ENCODE measurements at places on chromosomes 11 and 22.

DNA sequence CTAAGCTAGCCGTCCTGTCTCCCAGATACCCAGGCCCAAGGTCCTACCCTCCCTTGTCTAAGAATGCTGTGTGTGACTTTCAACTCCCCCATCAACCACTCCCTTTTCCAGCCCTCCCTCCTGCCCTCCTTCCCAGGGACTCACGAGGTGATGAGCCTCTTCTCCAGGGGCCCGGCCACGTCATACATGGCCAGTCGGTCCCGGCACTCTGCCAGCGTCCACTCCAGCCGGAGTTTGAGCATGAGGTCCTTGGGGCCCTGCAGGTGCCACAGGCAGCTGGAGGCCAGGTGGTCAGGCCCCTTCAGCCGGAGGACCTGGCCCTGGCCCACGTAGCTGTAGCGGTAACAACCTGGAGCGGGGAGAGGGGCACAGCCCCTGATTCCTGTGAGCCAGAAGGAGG, 20.1 kb downstream of the TMPRSS6 start:
- DNase-seq, result peak; percentile 60

DNA sequence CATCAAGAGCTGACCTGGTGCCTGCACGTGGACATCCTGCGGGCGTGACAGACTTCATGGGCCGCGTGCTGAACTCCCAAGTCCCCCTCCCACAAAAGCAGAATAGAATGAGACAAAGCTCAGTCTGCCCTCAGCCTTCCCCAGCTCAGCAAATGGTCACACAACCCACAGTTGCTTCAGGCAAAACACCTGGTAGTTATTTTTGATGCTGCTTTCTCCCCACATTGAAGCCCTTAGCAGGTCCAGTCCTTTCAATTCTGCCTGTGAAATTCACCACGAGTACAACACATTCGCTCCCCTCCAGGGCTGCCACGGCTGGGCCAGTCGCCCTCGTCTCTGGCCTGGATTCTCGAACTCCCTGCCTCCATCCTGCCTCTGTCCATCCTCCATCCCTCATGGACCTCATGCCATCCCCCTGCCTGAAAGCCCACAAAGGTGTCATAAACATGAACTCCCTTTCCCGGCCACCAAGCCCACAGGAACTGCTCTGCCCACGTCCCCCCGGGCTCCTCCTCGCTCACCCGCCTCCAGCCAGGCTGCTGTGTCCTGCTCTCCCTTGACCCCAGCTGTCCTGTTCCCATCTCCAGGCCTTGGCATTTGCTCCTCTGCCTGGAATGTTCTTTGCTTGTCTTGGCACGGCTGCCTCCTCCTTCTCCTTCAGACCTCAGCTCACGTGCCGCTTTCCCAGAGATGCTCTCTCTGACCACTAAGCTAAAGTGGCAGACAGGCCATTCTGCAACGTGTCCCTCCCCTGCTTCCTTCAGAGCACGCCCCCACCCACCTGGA, 42.1 kb downstream of the SCUBE1 start:
- DNase-seq, result no peak

- no peak for DNase-seq
Observed at GRCh38 chr11:8356721-8357504, 93.2 kb upstream of the LMO1 start.

- DNase-seq, result peak; percentile 92
Observed at GRCh38 chr22:42688241-42689211, 32.1 kb downstream of the A4GALT start.

DNA sequence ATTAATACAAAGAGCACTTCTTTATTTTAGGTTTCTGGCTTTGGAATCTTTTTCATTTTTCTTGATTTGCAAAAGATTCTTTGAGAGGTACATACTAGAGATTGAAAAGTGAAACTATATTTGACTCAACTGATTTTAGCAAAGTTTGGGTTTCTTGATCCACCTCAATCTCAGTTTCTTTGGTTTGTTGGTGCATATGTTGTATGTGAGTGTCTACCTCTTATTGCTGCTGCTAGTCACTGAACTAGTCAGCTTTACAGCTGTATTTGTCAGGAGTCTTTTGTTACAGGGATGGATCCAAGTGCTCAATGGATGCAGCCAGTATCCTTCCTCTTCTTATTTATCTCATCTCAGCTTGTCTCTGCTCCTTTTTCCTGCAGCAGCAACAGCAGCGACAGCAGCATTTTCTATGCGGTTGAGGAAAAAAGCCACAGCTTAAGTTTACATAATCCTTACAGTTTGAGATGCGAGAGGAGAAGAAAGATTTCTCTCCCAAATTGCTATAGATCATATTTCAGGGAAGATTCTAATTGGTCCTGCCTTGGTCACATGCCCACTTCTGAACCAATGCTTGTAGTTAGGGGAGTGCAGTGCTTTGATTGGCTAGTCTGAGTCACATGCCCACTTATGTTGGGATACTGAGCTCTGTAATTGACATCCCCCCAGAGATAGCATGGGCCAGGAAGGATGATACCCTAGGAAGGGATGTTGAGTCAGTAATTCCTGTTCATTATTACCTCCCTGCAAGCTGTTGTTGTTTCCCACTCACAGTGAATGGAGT, 10.0 kb upstream of the ZNRF3 start:
- no peak for DNase-seq

GRCh38 chr11:5366856-5367255, 15.5 kb downstream of the OR51B6 start:
- DNase-seq, result peak; percentile 72

- DNase-seq, result no peak
Observed at GRCh38 chr22:19406281-19406811, 25.2 kb downstream of the HIRA start.

DNA sequence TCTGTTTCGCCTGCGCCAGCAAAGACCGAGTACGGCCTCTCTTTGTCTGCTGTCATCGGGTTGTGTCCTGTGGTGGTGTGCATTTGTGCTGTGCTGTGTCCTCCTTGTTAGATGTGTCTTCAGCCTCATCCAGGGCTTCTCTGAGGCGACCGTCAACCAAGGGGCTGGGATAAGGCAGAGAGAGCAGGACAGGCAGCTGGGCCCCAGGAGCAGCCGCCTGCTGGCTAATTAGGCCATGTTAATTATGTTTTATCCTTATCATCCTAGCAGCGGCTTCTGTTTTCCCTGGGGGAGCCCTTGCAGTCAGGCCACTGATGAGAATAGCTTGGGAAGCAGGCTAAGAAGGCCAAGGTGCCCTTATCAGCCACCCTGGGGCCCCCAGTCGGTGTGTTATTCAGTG, 40.7 kb upstream of the TTC12 start:
- DNase-seq, result no peak

DNA sequence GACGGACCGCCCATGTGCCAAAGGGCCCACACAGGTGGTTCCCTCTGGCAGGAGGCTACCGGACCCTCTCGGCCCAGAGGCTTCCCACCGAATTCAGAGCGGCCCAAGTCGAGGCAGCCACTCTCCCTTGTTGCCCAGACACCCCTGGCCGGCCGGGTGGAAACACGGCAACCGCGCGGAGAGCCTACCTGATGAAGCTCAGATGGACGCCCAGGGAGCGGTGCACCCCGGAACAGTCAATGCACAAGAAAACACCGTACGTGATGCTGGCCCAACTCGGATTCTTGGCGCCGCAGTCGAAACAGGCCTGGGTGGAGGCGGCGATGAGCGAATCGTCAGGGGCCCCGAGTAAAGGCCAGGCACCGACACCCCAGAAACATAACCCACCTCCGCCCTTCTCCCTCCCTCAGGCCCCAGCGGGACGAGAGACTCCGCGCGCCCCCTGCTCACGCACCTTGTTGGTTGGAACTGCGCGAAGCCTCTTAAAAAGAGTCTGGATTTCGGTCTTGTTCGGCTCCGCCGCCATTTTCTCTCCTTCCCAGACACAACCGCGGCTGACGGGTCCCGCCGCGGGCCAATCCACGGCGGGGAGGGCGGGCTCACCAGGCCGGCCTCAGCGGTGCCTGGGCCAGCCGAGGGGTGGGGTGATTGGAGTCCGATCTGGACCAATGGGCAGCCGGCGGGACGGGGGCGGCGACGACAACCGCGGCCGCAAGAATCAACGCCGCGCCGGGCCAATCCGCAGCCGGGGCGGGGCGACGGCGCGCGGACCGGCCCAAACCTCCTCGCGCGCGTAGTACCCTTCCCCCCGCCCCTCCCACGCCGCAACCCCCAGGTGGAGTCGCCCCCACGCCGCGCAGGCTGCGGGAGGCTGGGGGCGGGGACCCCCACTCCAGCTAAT, at the start of gene ARFGAP2:
Gene ARFGAP2, minus strand, starts transcription at position 552 of the 901 bp plus-strand sequence. Its CDS starts 26 bp downstream, at position 526.
- DNase-seq, result peak; percentile 94

GRCh38 chr22:28017558-28017820, 98.4 kb upstream of the PITPNB start:
- no peak for DNase-seq

- peak; percentile 55 for DNase-seq
Observed at GRCh38 chr11:119758291-119758690, 29.3 kb upstream of the NECTIN1 start.

- peak; percentile 84 for DNase-seq
Observed at GRCh38 chr22:30208631-30209603, 37.6 kb downstream of the LIF start.

GRCh38 chr11:125350206-125351032, 145.6 kb downstream of the FEZ1 start:
- no peak for DNase-seq

- peak; percentile 86 for DNase-seq
Observed at GRCh38 chr11:3674189-3674588, 3.0 kb upstream of the CHRNA10 start.

DNA sequence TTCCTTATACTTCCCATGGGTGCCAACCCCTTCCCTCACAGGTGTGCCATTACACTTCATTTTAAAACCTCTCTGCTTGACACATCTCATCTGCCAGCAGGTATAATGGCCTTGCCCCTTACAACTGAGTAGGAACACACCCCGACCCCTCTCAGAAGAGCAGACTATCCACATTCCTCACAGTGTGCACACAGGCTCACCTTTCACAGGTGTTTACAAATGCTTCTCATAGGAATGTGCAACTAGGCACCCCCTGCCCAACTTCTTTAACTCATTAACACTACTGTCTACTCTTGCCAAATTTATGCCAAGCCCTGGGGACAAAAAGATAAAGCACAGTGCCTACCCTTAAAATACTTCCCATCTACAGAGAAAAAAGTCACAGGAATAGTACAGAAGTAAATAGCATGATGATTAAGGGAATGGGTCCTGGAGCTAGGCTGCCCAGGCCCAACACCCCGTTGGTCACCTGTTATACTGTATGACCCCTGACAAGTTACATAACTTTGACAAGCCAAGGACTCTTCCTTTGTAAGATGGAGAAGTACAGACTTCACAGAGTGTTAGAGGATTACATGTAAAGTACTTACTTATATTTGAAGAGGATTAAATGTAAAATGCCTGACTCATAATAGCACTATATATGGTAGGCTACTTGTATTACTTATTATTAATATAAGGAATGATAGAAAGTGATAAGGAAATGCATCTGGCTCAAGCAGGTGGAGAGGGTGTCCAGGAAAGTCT, 15.2 kb downstream of the TRIM3 start:
- no peak for DNase-seq

GRCh38 chr11:42812361-42812760, 499.4 kb upstream of the API5 start:
- no peak for DNase-seq

- no peak for DNase-seq
Observed at GRCh38 chr22:22446517-22446916, 62.0 kb downstream of the ZNF280B start.
